ENCODE measurements at places on chromosomes 5 and 9.

DNA sequence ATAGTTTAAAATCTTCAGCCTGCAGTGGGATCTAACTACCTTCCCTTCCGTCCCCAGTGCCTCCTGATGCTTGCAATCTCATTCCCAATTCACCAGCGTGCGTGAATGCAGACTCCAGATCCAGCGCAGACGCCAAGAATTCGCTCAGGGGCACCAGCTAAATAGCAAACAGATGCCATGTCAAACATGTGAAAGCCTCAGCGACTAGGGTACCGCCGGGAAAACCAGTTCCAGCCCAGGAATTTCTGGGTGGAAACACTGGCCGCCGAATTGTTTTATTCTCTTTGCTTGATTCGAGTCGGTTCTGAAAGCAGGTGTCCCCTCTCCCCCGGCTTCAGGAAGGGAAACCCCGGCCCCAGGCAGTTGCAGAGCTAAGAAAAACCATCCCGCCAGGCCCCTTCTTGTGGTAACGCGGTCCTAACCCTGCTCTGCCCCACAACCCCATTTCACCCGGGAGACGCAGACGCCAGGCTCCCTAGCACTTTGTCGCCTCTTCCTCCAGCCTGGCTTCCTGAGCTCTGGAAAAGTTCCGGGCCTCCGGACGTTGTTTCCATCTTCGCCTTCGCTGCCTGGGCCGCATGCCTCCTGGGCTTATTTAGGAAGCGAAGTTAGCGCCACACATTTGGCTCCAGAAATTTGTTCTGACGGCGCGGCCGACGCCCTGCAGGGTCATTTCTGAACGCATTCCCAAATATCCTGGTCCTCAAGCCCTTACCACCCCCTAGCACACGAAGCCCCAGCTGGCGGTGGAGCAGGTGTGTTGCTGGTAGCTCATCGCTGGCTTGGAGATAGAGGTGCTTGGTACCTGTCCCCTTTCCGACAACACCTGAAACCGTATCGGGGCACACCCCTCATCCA lies 665 bp upstream of the LVRN start:
- DNase-seq: no peak

DNA sequence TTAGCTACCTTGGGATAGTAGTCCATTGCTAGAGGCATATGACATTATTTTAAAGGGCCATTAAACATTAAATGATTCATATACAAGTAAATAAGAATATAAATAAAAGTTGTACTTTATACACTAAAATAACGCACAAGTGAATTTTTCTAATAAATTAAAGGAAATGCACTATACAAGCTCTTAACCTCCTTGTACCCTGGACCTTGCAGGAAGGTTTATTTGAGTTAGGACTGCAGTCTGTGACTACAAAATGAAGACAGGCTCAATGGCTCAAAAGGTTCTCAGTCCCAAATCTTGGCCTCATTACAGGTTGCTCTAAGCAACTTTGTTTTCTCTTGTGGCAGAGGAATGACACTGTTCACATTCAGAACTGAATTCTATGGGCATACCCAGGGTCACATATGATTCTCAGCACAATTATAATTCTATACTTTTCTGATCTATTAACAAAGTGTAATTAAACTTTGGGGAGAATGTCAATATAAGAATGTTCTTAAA lies 34.4 kb downstream of the FEM1C start:
- DNase-seq: no peak

DNA sequence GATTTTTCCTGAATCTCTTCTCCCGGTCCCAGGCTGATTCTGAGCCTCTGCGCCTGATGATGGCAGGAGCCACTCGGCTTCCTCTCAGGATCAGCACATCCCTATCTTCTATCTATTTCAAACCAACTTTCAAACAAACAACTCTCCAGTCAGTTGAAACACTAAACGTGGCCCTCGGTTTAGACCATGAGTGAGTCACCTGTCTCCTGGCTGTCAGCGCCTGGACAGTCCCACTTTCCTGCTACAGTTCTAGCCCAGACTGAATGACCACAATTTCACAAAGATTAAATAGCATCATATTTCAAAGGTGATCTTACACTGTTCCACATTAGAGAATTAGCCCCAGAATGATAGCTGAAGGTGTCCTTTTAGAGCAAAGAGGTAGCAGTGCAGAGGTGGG lies 6.2 kb downstream of the SLC6A19 start:
- no peak for DNase-seq

GRCh38 chr5:122126177-122126755 lies 3.1 kb upstream of the ZNF474 start:
- DNase-seq: no peak

- no peak for DNase-seq
These were observed 490.9 kb downstream of the SEMA5A start for GRCh38 chr5:9054821-9055589.

DNA sequence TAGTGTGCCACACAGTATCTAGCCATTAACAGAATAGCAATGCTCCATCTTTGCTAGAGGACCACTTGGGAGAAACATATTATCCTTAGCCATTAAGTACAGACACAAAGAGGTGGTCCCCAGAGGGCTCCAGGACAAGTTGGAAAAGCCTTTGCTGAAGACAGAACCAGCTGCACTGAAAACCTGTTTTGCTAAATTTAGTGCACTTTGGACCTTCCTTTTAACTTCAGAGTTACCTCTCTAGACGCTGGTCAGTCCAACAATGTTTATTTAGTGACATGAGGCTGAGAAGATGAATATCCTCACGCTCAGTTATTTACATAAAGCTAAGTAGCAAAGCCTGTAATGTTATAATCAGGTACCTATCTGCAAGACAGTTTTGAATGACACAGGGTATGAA lies 265.0 kb upstream of the ZNF608 start:
- no peak for DNase-seq

Data from heart left ventricle (tissue), 16 donors.